Left ventricle myocardium superior (tissue), 1 donor: ENCODE measurements at places on chromosomes 16 and 17. TPM values are rescaled to one million over a fixed set of nuclear protein-coding genes. Genes with fewer than 3 reads are reported as not detected.
A peak's percentile ranks its signal among the peaks of the same experiment; 100 is the strongest.

The CACNA1G gene
- 0.25 TPM for total RNA-seq

The NOL11 gene
- 22.6 TPM for total RNA-seq

The OTOP2 gene
- not detected for total RNA-seq

The CLEC3A gene
- total RNA-seq = not detected

The CBFA2T3 gene
- 11.5 TPM for total RNA-seq

- peak; percentile 76 for DNase-seq
These were observed 12.7 kb upstream of the STAC2 start for GRCh38 chr17:39238311-39238972.

DNA sequence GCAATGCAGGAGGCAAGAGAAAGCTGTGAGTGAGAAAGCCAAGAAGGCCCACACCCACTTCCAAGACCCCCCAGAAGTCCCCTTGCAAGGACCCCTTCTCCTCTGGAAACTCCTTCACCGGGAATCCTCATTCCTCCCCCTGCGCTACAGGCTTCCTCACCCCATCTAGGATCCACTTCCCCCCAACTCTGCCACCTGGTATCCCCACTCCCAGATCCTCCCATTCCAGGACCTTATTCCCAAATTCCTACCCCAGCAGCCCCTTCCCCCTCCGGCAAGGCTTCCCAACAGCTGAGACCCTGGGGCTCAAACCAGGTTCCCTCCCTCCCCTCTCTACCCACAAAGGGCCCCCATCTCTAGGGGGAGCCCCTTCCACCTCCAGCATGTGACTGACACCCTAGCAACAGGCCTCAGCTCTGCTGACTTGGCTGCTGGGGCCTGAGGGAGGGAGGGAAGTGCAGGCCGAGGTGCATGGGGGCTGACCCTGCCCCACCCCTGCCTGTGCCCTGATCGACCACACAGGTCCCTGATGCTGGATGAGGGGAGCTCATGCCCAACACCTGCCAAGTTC is 2.1 kb downstream of the HSF4 start:
- no peak for DNase-seq

DNA sequence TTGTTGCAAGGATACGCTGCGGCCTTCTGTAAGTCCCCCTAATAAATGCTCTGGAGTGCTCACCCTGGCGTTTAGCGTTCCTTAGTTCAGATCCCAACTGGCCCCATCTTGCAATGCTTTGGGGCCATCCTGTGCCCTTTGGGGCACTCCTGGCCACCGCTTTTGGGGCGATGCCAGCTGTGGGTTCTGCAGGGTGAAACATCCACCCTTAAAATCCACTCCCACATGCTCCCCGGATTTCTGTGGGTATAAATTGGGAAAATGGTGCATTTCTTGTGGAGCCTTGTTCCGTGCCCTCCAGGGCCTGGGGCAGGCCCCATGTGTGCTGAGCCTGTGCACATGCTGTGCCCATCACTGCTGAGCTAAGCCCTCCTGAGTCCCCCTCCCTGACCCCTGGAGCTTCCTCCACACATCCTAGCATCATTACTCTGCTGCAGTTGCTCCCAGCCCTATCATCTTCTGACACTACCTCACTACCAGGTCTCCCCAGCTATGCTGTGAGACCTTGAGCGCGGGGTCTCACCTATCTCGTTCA is 6.0 kb downstream of the MSRB1 start:
- DNase-seq = no peak

- no peak for DNase-seq
These were observed 11.0 kb downstream of the CALB2 start for GRCh38 chr16:71369494-71369893.

DNA sequence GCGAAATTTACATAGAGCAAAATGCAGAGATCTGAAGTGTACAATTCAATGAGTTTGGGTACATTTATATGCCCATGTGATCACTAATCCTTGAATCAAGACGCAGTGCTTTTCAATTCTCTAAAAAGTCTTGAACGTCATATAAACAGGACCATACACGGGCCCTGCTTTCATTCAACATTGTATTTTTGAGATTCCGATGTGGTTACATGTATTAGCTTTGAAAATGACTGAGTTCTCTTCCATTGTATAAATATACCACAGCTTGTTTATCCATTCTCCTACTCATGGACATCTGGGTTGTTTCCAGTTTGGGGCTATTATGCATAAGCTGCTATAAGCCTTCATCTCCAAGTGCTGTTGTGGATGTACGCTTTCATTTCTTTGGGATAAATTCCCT is 45.5 kb downstream of the ZCCHC14 start:
- DNase-seq = no peak

DNA sequence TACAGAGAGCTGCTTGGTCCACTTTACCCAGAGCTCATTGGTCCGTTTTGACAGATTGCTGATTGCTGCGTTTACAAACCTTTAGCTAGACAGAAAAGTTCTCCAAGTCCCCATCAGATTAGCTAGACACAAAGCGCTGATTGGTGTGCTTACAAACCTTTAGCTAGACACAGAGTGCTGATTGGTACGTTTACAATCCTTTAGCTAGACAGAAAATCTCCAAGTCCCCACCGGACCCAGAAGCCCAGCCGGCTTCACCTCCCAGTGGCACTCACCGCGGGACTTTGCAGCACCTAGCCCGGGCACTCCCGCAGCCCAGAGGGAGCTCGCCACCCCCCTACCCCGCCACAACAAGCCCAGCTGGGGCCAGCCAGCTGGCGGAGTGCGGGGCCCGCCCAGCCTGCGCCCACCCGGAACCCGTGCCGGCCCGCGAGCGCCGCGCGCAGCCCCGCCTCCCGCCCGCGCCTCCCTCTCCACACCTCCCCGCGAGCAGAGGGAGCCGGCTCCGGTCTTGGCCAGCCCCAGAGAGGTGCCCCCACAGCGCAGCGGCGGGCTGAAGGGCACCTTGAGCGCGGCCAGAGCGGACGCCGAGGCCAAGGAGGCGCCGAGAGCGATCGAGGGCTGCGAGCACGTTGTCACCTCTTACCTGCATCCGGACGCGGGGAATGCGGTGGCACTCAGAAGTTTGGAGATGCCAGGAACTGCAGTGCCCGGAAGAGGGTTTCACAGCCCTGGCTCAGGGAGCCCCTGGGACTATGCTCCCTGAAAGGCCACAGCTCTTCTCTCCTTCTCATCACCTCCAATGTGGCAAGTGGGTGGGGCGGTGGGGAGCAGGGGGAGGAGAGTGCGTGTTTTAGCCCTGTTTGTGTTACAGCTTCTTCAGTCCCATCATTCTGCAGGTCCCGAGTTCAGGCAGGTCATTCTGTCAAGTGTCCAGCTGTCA is 1504.5 kb downstream of the CDH11 start:
- peak; percentile 68 for DNase-seq

GRCh38 chr16:1706386-1707192 is 594 bp downstream of the MAPK8IP3 start:
- DNase-seq = no peak

DNA sequence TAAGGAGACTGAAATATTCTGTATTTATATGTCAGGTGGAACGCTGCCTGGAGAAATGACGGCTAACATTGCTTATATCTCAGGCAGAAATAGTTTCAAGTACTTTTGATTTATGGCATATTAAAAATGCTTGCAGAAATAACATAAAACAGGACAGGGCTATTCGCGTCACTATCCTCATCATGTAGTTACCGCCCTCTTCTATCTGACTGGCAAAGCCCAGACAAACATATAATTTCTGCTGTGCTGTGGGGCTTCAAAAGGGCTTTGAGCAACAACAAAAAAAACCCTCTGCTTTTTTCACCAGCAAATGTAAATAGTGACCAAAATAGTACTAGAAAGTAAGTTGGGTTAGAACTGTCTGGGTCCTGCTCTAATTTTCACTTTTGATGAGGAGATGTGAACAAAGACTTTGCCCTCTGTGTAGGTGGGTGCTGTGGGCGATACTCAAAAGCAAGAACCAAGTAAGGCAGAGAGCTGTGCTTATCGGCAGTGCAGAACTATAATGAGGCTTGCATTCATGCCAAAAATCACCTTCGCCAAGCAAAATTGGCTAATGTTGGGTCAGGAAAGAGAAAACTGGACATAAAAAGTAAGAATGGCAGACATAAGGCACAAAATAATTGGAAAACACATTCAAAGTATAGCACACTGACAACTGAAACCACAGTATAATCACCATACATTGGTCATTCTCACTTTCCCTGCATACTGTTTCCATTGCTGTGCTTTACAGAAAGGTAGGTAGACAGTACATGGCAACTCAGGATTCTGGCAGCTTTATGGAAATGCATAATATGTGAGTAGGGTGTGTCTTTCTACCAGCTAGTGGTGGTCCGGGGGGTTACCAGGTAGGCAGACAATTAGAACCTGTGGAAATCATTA is 151.2 kb upstream of the AXIN2 start:
- no peak for DNase-seq

GRCh38 chr16:68384288-68385161 is 63.8 kb downstream of the SMPD3 start:
- no peak for DNase-seq

DNA sequence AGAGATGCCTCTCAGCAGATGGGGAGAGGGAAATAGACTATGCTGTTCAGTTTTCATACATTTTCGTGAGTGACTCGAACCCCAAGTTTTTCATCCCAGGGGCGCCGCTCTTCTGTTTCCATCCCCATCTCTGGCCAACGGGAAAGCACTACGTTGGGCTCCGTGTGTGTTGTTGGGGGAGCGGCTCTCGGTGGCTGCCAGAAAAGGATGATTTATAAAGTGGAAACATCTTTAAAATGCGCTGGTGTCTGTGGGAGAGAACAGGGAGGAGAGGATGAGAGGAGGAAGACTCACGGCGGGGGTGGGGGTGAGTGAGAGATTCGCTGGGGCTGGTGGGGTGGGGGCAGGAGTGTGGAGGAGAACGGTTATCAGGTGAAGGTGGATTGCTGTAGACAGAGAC is 5.8 kb downstream of the TBX4 start:
- DNase-seq = no peak

- no peak for DNase-seq
These were observed 6.8 kb downstream of the ELOB start for GRCh38 chr16:2770057-2770951.

DNA sequence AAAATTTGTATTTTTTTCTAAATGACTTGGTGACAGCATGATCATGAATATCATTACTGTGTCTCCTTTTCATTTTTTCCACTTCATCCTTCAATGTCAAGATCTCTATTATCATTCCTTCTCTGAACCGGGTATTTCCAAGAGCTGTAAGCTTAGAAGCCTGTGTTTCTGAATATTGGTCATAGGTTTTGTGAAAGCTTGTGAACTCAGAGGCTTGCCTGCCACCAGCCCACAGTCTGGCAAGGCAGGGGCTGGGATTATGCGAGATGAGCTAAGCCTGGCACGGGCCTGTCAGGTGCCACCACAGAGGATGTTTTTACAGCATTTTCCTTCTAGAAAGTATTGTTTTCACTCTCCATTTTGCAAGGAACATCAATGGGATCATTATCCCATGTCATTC is 92.8 kb downstream of the MYH10 start:
- no peak for DNase-seq

DNA sequence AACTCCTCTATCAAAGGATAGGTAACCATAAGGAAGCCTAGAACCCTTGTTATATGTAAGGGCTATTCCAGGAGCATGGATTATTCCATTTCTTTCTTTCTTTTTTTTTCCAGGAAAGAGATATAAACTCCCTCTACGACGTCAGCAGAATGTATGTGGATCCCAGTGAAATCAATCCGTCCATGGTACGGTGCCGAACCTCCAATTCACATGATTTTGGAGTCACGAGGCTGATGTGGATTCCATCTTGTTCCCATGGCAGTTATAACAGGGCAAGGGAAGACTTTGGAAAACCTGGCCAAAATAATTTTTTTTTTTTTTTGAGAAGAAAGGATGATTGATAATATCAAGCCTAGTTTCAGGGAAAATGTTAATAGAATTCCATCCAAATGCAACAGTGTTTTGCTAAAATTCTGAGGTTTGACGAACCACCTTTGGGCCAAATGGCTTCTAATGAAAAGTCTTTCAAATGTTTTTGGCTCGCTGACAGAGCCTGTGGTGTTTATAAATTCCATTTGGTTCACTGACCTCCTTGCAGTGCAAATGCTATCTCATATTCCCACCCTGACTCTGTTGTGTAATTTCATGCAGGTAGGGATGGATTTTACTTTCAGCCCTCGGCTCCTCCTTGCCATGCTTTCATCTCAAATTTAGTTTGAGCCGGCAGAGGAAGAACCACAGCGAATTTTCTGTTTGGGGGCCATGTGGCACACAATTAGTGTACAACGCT is 90.0 kb downstream of the SDR42E1 start:
- DNase-seq = no peak

GRCh38 chr16:48271728-48272127 is 24.4 kb upstream of the ABCC11 start:
- no peak for DNase-seq

- no peak for DNase-seq
These were observed 13.9 kb downstream of the RECQL5 start for GRCh38 chr17:75652934-75653549.

- DNase-seq = no peak
These were observed 29.7 kb downstream of the RAI1 start for GRCh38 chr17:17710728-17711541.

GRCh38 chr16:31022544-31023251 is 10.7 kb upstream of the STX4 start:
- DNase-seq = no peak

DNA sequence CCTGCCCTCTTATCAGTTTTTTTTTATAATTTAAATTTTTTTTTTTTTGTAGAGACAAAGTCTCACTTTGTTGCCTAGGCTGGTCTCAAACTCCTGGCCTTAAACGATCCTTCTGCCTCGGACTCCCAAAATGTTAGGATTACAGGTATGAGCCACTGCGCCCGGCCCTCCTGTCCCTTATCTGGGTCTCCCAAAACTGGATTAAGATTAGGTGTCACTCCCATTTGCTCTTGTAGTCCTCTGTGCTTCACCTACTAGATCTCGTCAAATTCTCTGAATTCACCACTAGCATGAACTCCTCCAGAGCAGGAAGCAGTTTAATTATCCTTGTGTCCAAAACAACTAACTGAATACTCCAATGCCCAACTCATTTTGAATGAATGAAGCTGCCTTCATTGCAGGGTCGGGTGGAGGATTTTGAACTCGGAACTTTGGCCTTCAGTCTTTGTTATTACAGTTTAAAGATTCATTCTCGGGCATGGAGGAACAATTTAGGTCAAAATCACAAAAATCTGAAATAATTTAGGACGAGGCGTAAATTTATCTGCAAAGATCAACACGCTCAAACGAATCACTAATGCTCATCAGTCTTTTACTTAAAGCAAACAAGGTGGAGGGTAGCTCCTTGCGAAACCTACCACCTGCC is 802 bp upstream of the ATXN2L start:
- no peak for DNase-seq

DNA sequence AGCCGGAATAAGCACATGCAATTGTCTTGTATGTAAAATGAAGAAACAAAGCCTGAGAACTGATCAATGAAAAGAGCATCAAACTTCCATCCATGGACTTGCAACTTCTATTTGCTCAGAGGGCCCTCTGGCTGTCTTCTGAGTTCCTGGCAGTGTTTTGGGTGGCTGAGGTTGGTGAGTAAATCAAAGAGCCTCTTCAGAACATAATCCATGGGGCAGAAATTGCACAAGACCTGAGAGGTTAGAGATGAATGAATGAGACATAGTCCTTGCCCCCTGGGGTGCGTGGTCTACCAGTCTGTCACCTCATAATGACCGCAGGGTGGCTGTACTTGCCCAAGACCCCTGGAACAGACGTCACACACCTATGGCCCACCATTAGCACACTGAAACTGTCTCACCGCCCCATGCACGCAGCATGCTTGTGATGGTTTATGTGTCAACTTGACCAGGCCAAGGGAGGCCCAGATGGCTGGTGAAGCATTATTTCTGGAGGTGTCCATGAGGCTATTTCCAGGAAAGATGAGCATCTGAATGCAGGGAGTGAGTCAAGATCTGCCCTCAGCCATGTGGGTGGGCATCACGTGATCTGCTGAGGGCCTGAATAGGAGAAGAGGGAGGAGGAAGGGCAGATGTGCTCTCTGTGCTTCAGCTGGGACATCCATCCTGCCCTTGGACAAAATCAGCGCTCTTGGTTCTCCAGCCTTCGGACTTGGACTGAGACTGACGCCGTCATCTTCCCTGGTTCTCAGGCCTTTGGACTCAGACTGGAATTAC is 8.3 kb downstream of the PIK3R6 start:
- no peak for DNase-seq
